ENCODE measurements at places on chromosomes 4 and X.

- no peak for DNase-seq
These were observed 480 bp downstream of the USP46 start for GRCh38 chr4:52658641-52659000.

- no peak for DNase-seq
These were observed 214.5 kb upstream of the TACR3 start for GRCh38 chr4:103934178-103934789.

GRCh38 chr4:187602339-187603092 is 393.1 kb upstream of the ZFP42 start:
- no peak for DNase-seq

DNA sequence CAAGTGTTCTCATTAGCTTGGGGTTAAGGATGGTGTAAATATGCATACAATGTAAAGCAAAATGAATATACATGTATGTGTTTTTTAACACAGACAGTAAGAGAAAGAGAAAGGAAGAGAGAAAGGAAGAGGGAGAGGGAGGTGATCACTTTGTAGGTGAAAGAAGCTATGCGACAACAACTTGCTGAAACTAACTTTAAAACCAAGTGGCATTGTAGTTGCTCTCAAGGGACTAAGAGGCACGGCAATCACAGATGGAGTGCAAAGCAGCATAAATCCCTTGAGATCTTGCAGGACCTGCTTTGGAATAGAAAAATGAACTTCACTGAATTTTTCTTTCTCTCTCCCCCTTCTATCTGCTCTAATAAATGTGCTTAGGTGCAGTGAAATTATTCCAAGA is 1665.0 kb upstream of the TENM3 start:
- no peak for DNase-seq

DNA sequence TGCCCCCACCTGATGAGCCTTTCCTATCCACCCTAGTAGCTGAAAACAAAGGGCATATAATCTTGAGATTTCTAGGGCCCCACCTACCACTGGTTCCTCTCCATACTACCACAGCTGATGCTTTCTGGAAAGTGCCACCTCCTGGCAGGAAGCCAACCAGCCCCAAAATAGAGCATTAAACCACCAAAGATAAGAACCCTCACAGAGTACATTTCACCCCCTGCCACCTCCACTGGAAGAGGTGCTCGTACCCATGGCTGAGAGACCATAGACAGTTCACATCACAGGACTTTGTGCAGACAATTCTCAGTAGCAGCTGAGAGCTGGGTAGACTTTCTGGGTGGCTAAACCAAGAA is 94.1 kb downstream of the IRS4 start:
- DNase-seq, result no peak

DNA sequence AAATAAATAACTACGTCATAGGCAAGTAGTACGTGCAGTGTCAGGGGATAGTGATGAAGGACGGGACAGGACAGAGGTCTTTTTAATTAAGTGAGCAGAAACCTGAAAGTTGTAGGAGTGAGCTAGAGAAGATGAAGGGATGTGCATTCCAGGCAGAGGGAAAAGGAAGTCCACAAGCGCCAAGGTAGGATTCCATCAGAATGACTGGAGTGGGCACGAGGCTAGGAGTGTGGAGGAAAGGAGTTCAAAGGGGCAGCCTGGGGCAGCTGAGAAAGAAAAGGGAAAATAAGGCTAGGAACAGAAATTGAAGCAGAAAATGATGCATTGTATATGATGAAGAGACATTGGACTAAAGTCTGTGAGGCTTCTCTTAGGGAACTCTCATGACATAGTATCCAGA is 192.2 kb upstream of the TLL1 start:
- no peak for DNase-seq

DNA sequence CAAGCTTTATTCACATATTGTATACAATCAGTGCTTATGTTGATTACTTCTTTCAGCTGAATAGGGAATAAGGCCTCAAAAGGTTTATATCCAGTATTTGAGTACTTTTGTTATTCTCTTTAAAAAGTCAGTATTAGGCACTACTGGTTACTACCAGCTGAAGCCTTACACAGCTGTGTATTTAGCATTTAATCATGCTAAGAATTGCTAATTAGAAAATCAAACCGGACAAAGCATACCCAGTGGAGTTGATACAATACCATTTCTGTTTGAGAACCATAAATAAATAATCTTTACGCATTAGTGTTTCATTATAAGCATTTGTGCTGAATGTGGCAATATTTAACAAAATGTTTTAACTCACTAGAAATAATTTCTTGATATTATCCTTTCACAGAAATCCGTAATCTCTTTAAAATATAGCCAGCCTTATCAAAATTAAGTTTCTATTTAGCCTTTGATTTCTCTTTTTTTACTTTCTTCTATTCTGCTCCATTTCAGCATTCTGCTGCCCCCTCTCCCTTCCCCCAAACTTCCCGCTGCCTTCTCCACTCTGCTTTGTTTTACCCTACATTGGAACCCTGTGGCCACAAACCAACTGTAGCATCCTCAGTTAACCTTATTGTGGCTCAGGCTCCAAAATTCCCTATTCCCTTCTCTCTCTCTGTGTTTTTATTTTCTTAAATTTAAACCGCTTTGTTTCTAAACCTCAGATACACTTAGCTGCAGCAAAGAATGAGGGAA is 37.8 kb downstream of the UGT8 start:
- no peak for DNase-seq

GRCh38 chrX:129798456-129798855 is 18.7 kb downstream of the SASH3 start:
- DNase-seq, result no peak

DNA sequence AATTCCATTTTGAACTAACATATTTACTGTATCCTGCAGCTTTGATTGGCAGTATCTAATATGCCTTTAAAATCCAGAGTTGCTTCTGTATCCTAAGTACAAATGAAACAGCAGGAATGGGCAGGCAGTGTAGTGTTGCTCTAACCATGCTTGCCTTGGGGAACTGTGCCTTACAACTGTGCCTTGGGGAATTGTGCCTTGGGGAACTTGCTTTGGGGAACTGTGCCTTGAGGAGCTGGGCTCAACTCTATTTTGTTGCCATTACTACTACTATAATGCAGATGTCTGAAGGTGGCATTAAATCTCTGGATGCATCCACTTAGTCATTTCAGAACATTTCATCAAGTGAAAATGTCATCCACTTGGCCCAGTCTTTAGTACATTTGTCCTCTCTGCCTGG is 6.9 kb downstream of the CXCL3 start:
- DNase-seq, result no peak

- no peak for DNase-seq
These were observed 97.8 kb upstream of the ANK2 start for GRCh38 chr4:112951362-112952312.

DNA sequence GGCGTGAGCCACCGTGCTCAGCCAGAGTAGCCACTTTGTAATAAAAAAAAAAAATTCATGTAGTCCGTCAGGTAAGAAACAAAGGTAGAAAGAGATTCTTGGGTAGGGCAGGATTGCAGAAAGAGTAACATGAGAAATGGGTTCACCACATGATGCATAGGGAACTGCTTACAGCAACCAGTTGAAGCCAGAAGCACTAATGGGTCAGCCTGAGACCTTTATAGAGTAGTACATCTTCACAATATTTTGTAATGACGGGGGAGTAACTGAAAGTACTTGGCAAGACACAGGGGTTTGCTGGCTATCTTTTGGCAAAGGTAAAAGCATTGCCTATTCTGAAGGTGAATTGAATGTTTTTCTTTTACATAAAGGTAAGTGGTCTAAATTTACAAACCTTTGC is 29.1 kb downstream of the FAM193A start:
- no peak for DNase-seq

DNA sequence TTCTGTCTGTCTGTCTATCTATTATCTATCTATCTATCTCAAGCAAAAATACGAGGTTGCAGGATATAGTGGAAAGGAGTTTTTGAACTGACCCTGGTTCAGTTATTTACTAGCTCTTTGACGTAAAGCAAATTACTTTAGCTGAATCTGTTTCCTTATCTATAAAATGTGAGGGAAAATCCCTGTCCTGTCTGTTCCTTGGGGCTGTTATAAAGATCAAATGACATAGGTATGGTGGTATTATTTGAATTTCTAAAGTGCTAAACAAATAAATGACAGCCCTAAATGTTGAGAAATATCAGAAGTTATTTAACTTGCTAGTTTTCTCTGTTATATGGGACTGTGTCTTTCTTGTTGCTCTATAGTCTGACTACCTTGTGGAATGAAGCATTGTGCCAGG is 55.0 kb downstream of the MAGEC1 start:
- DNase-seq, result no peak

- no peak for DNase-seq
These were observed 49.2 kb downstream of the PJA1 start for GRCh38 chrX:69116077-69116476.

GRCh38 chrX:106897259-106897658 is 5.9 kb downstream of the RIPPLY1 start:
- DNase-seq, result no peak

DNA sequence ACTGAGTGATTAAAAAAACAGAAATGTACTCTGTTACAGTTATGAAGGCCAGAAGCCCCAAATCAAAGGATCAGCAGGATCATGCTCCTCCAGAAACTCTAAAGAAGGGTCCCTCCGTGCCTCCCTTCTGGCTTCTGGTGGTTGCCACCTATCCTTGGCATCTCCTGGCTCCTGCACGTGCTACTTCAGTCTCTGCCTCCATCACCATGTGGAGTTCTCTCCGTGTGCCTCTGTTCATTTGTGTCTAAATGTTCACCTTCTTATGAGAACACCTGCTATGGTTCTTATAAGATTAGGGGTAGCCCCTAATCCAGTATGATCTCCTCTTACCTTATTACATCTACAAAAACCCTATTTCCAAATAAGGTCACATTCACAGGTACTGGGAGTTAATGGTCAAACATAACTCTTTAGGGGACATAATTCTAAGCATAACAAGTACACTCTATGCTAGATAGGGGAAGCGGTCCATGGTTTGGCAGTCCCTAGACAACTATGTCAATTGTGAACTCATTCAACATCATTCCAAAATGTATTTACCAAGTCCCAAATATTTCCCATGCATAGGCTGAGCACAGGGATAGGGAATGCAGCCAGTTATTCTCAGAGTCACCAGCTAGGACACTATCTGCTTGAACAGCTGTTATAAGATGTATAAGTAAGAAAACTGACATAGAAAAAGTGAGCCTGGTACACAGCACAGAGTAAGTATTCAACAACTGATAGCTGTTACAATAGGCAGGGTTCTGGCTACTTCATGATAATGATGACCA is 295.5 kb upstream of the BOD1L1 start:
- no peak for DNase-seq

- no peak for DNase-seq
These were observed 40.1 kb upstream of the GPR78 start for GRCh38 chr4:8540072-8540471.

DNA sequence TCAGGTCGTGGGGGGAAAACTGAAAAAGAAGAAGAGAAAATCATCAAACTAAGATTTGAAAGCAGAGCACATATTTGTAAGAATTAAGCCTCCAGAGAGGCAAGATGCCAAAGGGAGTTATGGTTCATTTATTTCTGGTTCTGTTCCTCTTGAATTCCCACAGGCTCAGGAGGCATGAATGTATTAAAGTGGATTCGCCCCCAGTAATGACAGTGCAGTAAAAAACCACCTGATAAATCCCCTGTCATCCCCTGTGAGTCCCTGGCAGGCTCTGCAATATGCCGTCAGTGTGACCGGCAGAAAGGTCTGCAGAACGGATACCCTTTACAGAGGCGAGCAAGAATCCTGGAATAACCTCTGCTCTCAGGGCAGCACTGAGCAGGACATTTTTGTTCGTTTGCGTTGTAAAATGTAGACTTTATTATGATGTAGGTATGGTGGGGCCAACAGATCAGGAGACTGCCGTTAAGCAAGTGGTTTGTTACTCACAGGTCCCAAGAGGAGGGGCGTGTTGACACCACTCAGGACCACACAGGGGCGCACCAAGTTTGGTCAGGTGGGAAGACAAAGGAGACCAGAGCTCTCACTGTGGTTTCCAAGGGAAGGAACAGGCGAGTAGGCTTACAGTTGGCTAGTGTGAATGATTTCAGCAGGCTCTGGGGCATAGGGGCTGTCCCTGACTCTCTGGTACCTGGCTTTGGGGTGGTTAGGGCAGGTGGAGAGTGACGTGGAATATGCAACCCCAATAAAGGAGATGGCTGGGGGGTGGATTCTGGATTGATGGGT is 75.3 kb downstream of the DHRSX start:
- DNase-seq, result no peak

DNA sequence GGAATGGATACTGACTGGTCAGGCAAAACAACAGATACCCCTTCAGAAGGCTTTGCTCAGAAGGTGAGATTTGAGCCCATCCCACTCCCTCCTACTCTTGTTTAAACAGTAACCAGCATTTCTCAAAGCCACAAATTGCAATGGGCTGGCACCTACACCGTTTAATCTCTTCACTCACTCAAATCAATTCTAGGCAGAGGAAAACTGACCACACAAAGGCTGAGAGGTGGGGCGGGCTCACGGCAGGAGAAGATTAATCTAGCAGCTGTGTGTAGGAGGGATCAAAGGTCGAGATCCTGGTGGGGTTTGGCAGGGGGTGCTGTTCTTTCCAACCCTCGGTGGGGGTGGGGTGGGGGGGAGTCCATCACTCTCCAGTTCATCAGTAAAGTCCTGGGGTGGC is 622.4 kb downstream of the BCOR start:
- no peak for DNase-seq

DNA sequence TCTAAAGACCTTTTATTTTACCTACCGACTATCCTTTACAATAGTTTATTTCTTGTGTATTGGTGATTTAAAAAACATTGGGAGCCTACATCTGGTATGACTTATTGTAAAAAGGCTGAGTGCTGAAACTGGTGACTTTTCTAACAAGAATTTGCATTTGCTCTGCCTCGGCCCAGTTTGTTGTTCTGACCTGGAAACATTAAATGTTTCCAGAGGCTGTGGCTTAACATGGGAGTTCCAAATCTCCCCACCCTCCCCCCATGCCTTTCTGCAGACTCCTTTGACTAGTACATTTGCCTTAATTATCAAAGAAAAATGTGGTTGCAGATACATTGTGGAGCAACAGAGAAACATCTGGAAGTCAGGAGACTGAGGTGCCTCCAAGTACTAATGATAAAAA is 39.8 kb downstream of the SPCS3 start:
- DNase-seq, result no peak

- no peak for DNase-seq
These were observed 543.0 kb downstream of the SPRY1 start for GRCh38 chr4:123939621-123940020.

GRCh38 chr4:128349921-128350320 is 62.3 kb upstream of the PGRMC2 start:
- no peak for DNase-seq

GRCh38 chrX:143429131-143429530 is 88.1 kb downstream of the SPANXN3 start:
- DNase-seq, result no peak

DNA sequence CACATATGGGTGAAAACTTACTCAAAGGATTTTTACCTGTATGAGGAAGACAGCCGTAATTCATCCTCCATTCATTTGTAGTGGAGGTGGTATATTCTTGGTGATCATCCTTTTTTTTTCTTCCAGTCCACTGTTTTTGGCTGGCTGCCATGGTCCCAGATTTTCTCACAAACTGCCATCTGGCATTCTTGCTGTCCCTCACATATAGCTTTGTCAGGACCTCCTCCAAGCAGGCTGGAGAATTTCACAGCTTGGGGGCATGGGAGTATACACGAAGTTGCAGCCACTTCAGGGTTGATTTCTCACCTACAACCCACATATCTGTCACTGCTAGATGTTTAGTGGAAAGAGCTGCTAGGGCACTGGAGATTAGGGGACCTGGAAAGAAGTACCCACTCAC is 401.0 kb downstream of the IL1RAPL1 start:
- DNase-seq, result no peak

Data from activated B cell treated with CpG ODN at 0.5 μM for 24 hours (primary cell).